ENCODE measurements at places on chromosomes 7 and 10. TPM values are rescaled to one million over a fixed set of nuclear protein-coding genes. Genes with fewer than 3 reads are reported as not detected.

DNA sequence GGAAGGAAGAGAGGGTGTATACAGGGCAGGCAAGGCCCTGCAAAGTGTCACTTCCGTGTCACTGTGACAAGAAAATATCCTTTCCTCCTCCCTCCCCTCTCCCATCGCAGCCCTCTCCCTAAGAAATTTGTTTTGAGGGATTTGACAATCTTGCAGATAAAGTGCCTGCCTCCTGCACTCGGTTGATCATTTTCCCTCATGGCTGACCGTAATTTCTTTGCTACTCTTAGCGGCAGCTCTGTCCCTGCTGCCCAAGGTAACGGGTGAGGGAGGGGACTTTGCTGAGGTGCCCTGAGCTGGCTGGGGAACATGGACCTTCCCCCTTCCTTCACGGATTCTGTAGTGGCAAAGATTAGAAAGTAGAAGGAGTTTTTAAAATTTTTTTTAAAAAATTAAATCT, 179.1 kb downstream of the TCF7L2 start:
- DNase-seq: no peak
- peaks cover 65% of the 10 kb centered on the region for H3K4me1 ChIP-seq
- H3K27me3 ChIP-seq: peaks cover 56% of the 10 kb centered on the region
- no peaks in the 10 kb centered on the region for H3K36me3 ChIP-seq

- H3K27me3 ChIP-seq: peaks cover 24% of the 10 kb centered on the region
- peaks cover 7% of the 10 kb centered on the region for H3K4me1 ChIP-seq
- no peak for DNase-seq
- H3K36me3 ChIP-seq: no peaks in the 10 kb centered on the region
- no peak overlapping the region for H3K27ac ChIP-seq
Measured at GRCh38 chr10:120749856-120750566, 101.2 kb upstream of the WDR11 start.

DNA sequence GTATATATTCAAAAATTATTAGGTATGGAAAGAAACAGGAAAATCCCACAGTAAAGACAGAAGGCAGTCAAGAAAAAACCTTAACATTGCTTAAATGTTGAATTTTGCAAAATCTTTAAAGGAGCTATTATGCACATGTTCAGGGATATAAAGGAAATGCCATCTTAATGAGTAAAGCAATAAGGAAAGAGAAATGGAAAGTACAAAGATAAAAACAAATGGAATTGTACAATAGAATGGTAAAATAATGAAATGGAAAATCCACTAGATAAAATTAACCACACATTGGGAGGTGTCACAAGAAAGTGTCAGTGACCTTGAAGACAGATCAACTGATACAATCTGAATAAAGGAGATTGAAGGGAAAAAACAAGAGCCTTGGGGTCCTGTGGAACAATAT, 82.0 kb downstream of the KIF20B start:
- no peak overlapping the region for H3K27ac ChIP-seq
- H3K36me3 ChIP-seq: peaks cover 12% of the 10 kb centered on the region
- peaks cover 4% of the 10 kb centered on the region for H3K4me1 ChIP-seq
- no peak overlapping the region for H3K4me3 ChIP-seq
- no peaks in the 10 kb centered on the region for H3K27me3 ChIP-seq

DNA sequence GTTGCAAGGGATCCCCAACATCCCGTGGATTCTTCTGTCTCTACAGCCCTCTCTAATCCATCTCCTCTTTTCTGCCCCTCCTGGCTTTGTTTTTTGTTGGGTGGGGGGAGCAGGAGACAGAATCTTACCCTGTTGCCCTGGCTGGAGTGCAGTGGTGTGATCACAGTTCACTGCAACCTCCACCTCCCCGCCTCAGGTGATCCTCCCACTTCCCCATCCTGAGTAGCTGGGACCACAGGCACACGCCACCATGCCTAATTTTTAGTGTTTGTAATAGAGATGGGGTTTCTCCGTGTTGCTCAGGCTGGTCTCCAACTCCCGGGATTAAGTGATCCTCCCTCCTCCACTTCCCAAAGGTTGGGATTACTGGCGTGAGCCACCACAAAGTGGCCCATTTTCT, 121.8 kb downstream of the MYL10 start:
- no peak for DNase-seq
- H3K27me3 ChIP-seq: no peaks in the 10 kb centered on the region
- H3K4me3 ChIP-seq: peak overlapping the region; percentile 37
- peak overlapping the region; percentile 37 for H3K27ac ChIP-seq
- peaks cover 17% of the 10 kb centered on the region for H3K4me1 ChIP-seq

DNA sequence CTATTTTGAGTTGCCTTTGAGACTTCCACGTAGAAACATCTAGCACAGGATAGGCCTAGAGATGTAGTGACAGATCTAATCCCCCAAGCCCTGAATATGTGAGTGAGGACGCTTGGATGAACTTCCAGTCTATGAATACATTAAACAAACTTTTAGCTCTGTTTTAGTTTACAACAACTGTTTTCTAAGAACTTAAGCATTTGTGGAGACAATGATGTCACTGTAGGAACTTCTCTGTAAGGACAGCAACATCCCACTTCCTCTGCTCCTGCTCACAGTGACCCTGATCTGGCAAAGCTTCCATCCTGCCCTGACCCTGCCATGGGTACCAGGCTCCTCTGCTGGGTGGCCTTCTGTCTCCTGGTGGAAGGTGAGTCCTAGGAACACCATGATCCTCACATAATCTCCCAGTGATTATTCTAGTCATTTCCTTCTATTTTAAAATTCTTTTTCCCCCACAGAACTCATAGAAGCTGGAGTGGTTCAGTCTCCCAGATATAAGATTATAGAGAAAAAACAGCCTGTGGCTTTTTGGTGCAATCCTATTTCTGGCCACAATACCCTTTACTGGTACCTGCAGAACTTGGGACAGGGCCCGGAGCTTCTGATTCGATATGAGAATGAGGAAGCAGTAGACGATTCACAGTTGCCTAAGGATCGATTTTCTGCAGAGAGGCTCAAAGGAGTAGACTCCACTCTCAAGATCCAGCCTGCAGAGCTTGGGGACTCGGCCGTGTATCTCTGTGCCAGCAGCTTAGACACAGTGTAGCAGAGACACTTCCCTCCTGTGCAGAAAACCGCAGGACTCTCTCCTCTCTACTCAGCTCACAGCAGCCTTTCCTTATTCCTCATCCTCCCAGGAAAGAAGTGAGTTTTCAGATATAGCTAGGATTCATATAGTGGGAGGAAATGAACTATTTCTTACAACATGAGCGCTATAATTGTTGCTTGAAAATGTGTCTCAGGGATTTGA, 194.4 kb upstream of the PRSS1 start:
- H3K27me3 ChIP-seq: peaks cover 4% of the 10 kb centered on the region
- no peaks in the 10 kb centered on the region for H3K36me3 ChIP-seq
- H3K4me1 ChIP-seq: no peaks in the 10 kb centered on the region
- no peak overlapping the region for H3K27ac ChIP-seq
- no peak overlapping the region for H3K4me3 ChIP-seq

- no peak overlapping the region for H3K27ac ChIP-seq
- H3K4me1 ChIP-seq: no peaks in the 10 kb centered on the region
- H3K4me3 ChIP-seq: no peak overlapping the region
- H3K36me3 ChIP-seq: no peaks in the 10 kb centered on the region
- DNase-seq: no peak
Measured at GRCh38 chr7:81367326-81367931, 402.4 kb downstream of the HGF start.

DNA sequence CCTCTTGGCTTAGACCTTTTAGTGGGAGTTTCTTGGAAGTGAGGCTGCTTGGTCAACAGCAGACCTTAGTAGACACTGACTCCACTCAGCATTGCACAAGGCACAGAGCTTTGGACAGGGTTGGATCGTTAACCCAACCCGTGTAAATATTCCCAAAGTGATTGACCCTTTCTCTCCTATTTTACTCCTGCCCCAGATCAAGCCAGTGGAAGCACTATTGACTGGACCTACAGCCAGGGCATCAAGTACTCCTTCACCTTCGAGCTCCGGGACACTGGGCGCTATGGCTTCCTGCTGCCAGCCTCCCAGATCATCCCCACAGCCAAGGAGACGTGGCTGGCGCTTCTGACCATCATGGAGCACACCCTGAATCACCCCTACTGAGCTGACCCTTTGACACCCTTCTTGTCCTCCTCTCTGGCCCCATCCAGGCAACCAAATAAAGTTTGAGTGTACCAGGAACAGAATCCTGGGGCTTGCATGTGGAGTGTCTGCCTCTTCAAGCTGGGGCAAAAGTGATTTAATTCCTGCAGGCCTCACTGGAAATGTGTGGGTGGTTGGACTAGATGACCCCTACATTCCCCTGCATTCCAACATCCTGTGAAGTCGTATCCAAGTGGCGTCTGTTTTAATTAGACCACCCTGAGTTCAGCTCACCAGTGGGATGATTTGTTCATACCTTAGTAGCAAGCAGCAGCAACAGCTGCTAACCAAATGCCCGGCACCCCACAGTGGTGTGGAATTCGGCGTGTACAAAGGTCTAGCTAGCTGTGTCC, 7.5 kb downstream of the CPA1 start:
- DNase-seq: no peak
- peak overlapping the region; percentile 53 for H3K27ac ChIP-seq
- H3K36me3 ChIP-seq: peaks cover 5% of the 10 kb centered on the region
- no peaks in the 10 kb centered on the region for H3K27me3 ChIP-seq
- no peak overlapping the region for H3K4me3 ChIP-seq

DNA sequence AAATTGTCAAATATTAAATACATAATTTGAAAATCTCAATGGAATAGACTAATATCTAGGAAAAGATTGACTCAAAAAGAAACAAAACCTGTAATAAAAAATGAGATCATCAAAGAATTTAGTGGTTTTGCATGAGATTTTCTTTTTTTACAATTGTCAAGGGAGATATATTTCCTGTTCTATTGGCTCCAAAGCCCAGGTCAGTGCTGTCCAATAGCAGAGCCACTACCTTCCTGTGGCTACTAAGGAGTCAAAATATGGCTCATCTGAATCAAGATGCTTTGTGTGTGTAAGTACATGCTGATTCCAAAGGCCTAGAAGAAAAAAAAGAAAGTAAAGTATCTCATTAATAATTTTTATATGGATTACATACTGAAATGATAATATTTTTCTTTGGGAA, 191.9 kb downstream of the C7orf25 start:
- H3K4me3 ChIP-seq: no peak overlapping the region
- peaks cover 5% of the 10 kb centered on the region for H3K27me3 ChIP-seq
- no peaks in the 10 kb centered on the region for H3K36me3 ChIP-seq
- no peak overlapping the region for H3K27ac ChIP-seq
- no peak for DNase-seq
- peaks cover 20% of the 10 kb centered on the region for H3K4me1 ChIP-seq

GRCh38 chr10:78389419-78389818, 355.8 kb downstream of the RPS24 start:
- no peak for DNase-seq
- H3K27me3 ChIP-seq: peaks cover 11% of the 10 kb centered on the region

GPR85 gene
- 5.0 TPM for total RNA-seq

VPS41 gene
- 91.0 TPM for total RNA-seq

JAZF1 gene
- total RNA-seq: 3.9 TPM

TMEM176A gene
- 106 TPM for total RNA-seq

PAX4 gene
- total RNA-seq: 3.4 TPM
